ENCODE measurements at places on chromosomes 13 and 19. TPM values are rescaled to one million over a fixed set of nuclear protein-coding genes. Genes with fewer than 3 reads are reported as not detected.

Gene ENOX1
- 0.51 TPM for total RNA-seq

Gene BBC3
- 6.3 TPM for total RNA-seq

Gene YJEFN3
- total RNA-seq, result 0.38 TPM

Gene C19orf85
- not detected for total RNA-seq

Gene KIRREL2
- total RNA-seq, result not detected

GRCh38 chr13:98686270-98686669 lies 66.2 kb downstream of the SLC15A1 start:
- DNase-seq, result no peak

DNA sequence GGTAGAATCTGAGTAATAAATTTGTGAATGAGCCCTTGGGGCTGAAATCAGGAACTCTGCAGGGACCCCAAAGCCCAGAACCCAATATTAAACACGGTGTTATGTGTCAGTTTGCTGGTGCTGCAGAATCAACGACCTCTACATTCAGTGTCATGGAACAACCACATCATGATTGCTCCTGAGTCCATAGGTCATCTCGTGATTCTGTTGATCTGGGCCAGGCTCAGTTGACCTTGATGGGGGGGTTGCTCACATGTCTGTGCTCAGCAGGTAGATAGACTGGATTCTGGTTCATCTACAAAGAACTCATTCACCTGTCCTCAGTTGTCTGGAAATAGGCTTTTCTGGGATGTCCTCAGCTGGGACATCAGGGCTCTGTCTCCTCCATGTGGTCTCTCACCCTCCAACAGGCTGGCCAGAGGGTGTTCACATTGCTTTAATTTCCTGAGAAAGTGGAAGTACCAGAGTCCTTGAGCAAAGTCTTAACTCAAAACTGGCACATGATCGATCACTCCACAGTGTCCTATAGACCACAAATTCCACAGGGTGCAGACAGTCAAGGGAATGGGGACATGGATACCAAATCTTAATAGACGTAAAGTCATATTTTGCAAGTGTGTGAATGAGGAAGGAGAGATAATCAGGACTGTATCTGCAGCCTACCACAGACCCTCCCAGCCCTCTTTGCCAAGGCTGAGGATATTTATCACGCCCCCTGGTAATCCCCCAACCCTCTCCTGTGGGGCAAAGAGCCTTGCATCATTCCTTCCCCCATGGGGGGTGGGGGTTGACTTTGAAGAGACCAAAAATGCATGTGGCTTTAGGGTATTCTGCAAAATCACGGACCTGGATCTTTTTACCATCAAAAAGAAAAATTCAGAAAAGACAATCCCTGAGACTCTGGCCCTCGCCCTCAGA lies 39.3 kb upstream of the IGFL1 start:
- DNase-seq, result no peak

GRCh38 chr13:25982907-25983306 lies 68.9 kb downstream of the SHISA2 start:
- no peak for DNase-seq

- DNase-seq, result no peak
Observed at GRCh38 chr19:41219924-41220567, 1.0 kb downstream of the AXL start.

DNA sequence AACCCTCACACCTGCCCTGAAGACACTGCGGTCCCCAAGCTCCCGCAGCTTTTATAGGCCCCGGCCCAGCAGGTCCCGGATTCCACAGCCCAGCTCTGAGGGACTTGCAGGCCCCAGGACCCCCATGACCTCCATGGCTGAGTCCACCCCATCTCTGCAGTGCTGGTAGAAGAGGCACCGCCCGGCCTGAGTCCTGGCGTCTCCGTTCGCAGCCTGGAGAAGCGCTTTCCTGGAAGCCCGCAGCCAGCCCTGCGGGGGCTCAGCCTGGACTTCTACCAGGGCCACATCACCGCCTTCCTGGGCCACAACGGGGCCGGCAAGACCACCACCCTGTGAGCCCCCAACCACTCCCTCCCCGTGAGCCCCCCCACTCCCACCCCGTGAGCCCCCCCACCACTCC lies 9.2 kb downstream of the ABCA7 start:
- DNase-seq, result no peak

DNA sequence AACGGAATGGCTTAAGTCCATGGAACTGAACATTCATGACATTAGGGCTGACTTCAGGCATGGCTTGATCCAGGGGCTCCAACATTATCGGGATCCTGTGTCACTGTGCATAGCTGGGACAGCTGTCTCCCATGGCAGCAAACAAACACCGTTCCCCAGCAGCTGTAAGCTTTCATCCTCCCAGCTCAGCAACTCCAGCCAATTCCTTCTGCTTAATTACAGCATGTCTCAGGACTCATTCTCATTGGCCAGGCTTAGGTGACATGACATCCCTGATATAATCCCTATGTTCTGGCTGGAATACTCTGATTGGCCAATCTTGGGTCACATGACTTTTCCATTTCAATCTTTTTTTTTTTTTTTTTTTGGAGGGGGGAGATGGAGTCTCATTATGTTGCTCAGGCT lies 10.9 kb upstream of the TLE5 start:
- DNase-seq, result peak; percentile 46

DNA sequence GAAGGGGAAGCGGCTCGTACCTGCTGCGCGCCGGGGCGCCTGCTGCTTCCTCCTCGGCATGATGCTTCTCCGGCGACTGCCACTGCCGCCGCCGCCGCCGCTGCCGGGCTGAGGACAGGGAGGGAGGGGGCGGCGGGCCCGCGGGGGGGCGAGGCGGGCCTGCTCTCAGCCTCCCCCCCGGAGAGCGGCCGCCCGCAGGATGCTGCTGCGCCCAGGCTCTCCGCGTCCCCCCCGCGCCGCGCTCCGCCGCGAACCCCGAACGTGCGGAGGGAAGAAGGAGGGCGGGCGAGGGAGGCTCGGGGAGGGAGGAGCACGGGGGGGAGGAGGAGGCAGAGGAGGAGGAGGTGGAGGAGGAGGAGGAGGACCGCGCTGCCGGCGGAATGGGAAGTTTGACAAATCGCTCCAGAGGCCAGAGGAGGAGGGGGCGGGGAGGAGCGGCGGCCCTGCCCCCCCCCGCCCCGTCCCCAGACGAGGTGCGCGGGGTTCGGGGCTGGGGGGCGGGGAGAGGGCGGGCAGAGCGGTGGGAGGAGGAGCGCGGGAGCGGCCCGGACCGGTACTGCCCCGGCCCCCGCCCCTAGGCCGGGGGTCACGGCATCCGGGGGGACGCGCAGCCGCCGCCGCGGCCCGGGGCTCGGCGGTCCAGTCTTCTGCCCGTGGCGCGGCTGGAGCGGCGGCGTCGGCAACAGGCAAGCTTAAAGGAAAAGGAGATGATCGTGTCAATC lies at the start of gene TSHZ3:
TSHZ3 (minus strand) TSS at position 277 of the 722 bp plus-strand sequence; CDS start at position 60, 217 bp downstream.
- peak; percentile 52 for DNase-seq

- no peak for DNase-seq
Observed at GRCh38 chr13:20057963-20058362, 99.4 kb downstream of the ZMYM2 start.

All from bronchial epithelial cell (primary cell).